Regular cardiac myocyte (primary cell): ENCODE measurements at places on chromosomes 1 and 21. TPM values are rescaled to one million over a fixed set of nuclear protein-coding genes. Genes with fewer than 3 reads are reported as not detected.

Gene MAP10
- 0.96 and 1.1 TPM in 2 replicates for total RNA-seq

Gene C1orf87
- total RNA-seq, result not detected in 2 replicates

Gene GIPC2
- total RNA-seq, result 3.5 and 5.9 TPM in 2 replicates

Gene HES3
- not detected in 2 replicates for total RNA-seq

Gene SLC9A1
- 2.9 and 3.4 TPM in 2 replicates for total RNA-seq

Gene KIF2C
- total RNA-seq, result 4.8 and 47.9 TPM in 2 replicates

Gene SMCP
- not detected in 2 replicates for total RNA-seq

Gene BARHL2
- not detected in 2 replicates for total RNA-seq
